Muscle of back (tissue), 13 donors: ENCODE measurements at places on chromosomes 11 and 22. TPM values are rescaled to one million over a fixed set of nuclear protein-coding genes. Genes with fewer than 3 reads are reported as not detected.

The SLC6A5 gene
- polyA plus RNA-seq, result not detected

DNA sequence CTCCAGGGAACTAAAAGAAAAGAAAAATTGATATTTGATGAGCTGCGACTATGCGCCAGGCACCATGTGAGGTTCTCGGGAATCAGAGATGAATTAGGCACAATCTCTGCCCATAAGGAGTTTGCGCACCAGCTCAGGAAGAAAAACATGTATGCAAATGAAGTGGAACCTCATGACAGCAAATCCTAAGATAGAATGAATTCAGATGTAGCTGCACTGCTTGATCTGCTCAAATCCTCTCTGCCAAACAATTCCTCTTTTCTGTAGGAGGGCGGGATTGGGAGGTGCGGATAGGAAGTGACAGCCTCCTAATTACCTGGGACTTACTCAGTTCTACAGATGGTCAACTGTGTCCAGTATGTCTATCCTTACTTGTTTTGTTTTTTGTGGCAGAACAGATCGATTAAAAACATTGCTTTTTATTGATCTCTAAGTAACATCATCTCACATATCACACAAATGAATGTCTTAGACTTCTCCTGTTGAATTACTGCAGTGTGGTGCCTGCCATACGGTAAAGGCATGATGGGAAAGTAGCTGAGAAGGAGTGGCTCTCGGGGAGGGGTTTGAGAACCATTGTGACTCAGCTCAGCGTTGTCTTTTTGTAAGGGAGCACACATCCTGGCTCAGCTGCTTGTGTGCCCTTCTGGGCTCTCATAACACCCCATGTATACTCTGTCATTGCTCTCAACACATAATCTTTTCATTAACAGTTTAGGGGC is 13.9 kb downstream of the CRTAM start:
- DNase-seq, result no peak

DNA sequence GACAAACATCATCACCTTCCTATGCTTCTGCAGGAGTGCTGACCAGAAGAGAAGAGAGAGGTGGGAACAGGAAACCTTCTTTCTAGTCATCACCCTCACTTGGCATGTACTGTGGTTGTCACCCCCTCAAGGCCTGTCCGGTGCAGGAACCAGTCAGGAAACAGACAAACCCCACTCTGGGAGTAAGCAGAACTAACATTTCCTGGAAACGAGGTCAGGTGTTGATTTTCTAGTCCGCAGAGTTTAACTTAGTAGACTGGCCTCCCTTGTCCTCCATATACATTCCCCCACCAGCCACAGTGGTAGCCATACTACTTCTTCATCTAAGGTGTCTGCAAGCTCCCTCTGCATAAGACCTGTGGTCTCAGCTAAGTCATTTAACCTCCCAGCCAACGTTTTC is 80.7 kb upstream of the NCAM1 start:
- no peak for DNase-seq

DNA sequence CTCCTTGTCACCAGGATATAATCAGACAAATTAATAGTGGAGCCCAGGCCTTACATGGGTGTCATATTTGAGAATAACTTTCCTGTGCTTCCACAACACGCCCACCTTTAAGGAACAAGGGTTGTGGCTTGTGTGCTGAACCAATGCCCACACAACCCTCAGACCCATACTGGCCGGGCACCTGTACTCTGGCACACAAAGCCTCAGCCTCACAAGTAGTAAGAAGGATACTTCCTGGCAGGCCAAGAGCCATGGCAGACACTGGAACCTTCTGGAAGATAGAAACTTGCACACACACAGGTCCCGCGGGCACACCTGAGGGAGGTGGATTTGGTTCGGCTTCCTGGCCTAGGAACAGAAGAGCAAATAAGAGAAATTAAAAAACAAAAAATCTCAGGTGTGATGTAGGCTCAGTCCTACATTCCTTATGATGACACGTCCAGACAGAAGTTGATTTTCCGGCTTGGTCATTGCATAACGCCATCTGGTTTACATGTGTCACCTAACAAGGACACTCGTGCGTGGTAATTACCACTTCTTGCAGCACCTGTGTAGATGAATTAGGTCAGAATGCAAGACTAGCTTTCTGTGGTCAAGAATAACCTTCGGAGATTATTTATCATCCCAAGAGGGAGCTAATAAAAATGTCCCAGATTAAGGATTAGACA is 5.8 kb upstream of the BRD1 start:
- no peak for DNase-seq

GRCh38 chr11:5600374-5600851 is 4.0 kb downstream of the TRIM6 start:
- peak; percentile 80 for DNase-seq
